AG10803 (cell line): ENCODE measurements at places on chromosomes 2 and 18.
A peak's percentile ranks its signal among the peaks of the same experiment; 100 is the strongest.

- DNase-seq = no peak
Observed at GRCh38 chr2:173458991-173459780, 104.5 kb downstream of the CDCA7 start.

GRCh38 chr2:109260886-109261700 is 132.1 kb downstream of the SH3RF3 start:
- peak; percentile 13 for DNase-seq

GRCh38 chr2:26633351-26633945 is 7.7 kb downstream of the CIB4 start:
- DNase-seq = no peak

- no peak for DNase-seq
Observed at GRCh38 chr2:24930768-24931167, 10.7 kb upstream of the ADCY3 start.

DNA sequence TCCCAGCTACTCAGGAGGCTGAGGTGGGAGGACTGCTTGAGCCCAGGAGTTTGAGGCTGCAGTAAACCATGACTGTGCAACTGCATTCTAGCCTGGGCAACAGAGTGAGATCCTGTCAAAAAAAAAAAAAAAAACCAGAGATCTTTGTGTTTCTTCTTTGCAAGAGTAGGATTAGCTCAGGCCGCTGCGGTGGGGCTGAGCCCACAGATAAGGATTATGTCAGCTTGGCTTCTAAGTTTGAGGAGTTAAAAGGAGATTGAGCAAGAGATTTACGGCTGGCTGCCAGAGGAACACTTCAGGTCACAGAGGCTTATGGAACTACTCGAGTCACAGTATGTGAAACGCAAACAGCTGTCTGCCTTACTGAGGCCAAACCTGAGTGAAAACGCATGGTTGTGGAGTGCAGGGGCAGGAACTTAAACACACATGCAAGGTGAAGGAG is 146.7 kb upstream of the L3MBTL4 start:
- peak; percentile 24 for DNase-seq

GRCh38 chr2:199903111-199903510 is 8.0 kb upstream of the C2orf69 start:
- DNase-seq = no peak

DNA sequence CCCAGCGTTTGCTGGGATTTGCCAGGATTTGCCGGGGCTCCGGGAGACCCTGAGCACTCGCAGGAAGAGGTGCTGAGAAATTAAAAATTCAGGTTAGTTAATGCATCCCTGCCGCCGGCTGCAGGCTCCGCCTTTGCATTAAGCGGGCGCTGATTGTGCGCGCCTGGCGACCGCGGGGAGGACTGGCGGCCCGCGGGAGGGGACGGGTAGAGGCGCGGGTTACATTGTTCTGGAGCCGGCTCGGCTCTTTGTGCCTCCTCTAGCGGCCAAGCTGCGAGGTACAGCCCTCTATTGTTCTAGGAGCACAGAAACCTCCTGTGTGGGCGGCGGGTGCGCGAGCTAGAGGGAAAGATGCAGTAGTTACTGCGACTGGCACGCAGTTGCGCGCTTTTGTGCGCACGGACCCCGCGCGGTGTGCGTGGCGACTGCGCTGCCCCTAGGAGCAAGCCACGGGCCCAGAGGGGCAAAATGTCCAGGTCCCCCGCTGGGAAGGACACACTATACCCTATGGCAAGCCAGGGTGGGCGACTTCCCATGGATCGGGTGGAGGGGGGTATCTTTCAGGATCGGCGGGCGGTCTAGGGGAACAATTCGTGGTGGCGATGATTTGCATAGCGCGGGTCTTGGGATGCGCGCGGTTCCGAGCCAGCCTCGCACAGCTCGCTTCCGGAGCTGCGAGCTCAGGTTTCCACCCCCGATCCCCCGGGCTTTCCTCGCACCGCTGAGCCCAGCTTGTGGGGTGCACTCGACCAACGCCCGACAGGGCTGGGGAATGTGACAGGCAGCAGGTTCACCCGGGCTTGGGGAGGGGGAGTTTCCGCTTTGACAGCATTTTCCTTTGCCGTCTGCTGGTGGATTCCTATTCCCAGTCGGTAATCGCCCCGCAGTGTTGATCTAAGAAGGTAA is 2.8 kb downstream of the ONECUT2 start:
- DNase-seq = peak; percentile 35

DNA sequence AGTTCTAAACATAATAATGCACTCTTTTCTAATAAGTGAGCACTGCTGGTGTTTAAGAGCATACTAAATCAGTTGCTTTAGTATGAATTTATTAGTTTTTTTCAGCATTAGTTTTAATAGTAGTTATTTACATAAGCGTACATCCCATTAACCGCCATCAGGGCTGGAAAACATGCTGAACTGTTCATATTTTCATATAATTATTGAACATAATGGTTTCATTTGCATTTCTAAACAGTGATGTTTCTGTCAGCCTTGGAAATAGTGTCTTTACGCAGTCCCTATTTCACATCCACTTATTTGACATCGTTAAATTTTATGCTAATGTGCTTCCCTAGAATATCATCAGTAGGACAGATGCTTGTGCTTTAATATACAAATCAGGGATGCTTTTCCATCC is 71.5 kb downstream of the KIAA1328 start:
- DNase-seq = no peak

GRCh38 chr18:4107049-4107467 is 348.0 kb downstream of the DLGAP1 start:
- DNase-seq = no peak

DNA sequence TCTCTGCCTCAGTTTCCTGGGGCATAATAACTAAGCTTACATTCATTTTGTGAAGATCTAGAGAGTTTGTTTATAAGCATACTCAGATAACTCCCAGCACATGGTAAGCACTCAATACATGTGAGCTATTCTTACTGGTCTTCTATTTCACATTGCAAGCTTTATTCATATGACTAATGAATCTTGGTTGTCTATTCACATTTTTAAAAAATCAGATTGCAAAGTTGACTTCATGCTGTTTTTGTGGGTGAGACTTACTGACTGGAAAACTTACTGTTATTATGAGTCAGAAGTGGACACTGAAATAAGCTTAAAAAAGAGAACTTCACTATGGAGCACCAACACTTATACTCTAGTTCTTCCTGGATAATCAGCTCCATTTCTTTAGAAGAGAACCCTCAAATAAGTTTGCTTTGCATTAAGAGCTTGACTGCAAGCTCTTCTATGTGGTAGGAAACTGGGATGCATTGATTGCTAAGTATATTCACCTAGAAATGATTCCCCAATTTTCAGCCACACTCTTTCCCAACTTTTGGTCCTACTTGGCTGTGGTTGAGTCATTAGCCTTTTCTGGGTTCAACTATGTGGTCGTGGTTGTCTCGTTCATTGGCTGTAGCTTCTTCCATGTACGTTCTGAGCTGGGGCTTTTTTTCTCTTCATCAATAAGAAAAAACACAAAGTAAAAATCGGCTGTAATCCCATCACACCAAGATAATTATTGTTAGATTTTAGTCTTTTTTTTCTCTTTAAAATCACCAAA is 29.5 kb upstream of the RBMS1 start:
- DNase-seq = peak; percentile 48

- DNase-seq = peak; percentile 27
Observed at GRCh38 chr2:11744631-11745394, 1.6 kb upstream of the LPIN1 start.

DNA sequence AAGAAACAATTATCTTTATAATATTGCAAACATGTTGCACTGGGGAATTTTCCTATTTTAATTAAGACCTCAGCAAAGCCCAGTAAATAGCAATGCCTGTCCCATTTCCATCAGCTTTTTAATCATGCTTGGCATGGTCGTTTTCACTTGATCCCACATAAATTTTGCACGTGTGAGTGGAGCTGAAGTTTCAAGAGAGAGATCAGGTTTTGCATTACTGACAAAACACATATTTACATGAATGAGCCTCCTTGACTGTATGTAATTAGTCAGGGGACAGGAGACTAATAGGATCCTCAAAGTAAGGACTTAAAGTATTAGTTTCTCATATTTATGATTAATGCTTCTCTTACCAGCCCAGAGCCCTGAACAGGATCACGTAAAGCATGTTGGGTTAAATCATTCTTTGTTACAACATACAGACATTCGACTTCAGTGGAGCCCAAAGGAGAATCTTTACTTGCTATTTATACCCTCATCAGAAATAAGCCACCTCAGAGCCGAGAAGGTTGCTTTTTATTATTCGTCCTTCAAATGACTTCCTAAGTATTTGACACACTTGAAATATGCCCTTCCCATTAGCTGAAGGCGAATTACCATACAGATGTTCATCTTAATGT is 711.3 kb downstream of the GALR1 start:
- no peak for DNase-seq
